ENCODE measurements at places on chromosomes 6 and 20. TPM values are rescaled to one million over a fixed set of nuclear protein-coding genes. Genes with fewer than 3 reads are reported as not detected.

The PTCRA gene
- total RNA-seq = not detected

DNA sequence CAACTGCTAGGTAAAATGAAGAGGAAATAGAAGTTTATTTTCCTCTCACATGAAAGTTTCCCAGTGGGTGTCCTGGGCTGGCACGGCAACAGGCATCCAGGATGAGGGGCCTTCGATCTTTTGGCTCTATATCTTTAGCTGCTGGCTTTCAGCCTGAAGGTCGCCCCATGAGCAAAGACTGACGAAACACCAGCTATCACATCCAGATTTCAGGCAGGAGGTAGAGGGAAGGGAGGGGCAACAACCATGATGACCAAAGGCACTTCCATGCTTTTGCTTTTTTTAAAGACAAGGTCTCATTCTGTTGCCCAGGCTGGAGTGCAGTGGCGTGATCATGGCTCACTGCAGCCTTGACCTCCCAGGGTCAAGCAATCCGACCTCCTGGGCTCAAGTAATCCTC, 387.9 kb downstream of the RNGTT start:
- DNase-seq = no peak

DNA sequence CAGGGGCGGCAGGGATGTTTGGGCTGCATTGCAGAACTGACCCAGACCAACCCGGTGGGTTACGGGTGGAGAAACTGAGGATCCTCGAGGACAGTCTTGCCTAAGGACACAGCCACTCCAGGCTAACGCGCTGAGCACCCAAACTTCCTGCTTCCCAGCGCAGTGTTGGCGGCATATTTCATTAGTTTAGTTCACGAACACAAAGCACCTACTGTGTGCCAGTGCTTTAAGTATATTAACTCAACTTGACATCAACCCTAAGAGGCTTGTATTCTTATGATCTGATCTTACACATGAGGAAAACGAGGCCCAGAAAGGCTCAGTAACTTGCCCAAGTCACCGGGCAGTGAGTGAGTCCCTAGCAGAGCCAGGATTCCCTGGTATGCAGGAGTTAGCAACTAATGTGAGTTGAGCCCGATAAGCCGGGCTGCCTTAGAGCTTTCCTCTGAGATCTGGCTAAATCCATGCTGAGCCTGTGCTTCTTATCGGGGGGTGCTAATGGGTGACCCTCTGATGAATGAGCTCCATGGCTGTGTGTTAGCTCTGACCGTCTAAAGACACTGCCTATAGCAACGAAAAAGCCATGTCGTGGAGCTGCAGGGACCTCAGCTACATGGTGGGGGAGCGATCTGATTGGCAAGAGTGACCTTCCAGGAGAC, 92.7 kb downstream of the CD40 start:
- DNase-seq = no peak

The MAS1 gene
- total RNA-seq = not detected

GRCh38 chr6:106546691-106547414, 82.4 kb downstream of the RTN4IP1 start:
- no peak for DNase-seq

GRCh38 chr6:23420659-23421350, 705.2 kb upstream of the NRSN1 start:
- no peak for DNase-seq

DNA sequence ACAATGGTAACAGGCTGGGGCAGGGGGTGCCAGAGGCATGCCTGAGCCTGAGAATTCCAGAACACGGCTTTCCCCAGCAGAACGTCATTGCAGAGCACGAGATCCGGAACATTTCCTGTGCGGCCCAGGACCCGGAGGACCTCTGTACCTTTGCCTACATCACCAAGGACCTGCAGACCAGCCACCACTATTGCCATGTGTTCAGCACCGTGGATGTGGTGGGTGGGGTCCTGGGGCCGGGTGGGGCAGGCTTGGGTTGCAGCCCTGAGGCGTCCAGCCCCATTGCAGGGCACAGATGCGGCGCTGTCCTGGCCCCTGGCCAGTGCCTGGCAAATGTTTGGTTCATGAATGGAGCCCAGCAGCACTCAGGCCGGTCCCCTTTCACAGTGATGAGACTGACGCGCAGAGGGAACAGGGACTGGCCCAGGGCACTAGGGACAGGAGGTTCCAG, 57.1 kb downstream of the TCP11 start:
- no peak for DNase-seq

The GPSM3 gene
- 6.0 TPM for total RNA-seq

The POU3F2 gene
- total RNA-seq = not detected

DNA sequence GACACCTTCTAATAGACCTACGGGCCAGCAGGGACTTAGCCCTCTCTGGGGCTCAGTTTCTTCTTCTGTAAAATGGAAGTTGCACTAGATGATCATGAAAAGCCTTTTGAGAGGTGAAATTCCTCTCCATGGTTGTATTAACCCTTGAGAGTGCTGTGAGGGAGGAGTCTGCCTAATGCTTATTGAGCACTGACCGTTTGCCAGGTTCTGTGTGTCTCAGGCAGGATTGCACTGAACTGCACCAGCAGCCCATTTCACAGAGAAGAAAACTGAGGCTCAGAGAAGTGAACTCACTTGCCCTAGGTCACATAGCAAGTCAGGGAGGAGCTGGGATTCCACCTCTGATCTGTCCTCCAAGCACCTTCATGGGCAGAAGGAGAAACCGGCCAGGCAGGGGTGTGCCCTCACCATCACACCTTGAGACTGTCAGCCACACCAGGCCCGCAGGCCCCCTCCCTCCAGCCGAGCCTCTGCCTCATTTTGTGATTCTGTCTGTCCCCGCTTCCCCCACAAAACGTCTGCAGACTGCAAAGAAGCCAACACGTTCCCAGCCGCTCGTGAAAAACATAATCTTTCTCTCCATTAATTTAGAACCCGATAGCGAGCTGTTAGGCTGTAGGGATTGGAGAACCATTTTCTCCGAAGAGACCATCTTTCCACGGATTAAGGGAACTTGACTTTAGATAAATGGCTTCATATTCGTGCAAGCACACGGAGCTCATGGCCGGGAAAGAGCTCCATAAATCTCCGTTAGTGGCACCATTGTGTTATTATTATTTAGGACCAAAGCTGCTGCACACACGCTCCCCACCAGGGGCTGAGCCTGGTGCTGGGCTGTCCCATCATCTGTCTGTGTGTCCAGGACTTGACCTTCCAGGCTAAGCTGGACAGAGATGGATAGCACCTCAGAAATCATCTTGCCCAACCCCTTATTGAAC, 46.0 kb downstream of the KIAA1755 start:
- DNase-seq = no peak

DNA sequence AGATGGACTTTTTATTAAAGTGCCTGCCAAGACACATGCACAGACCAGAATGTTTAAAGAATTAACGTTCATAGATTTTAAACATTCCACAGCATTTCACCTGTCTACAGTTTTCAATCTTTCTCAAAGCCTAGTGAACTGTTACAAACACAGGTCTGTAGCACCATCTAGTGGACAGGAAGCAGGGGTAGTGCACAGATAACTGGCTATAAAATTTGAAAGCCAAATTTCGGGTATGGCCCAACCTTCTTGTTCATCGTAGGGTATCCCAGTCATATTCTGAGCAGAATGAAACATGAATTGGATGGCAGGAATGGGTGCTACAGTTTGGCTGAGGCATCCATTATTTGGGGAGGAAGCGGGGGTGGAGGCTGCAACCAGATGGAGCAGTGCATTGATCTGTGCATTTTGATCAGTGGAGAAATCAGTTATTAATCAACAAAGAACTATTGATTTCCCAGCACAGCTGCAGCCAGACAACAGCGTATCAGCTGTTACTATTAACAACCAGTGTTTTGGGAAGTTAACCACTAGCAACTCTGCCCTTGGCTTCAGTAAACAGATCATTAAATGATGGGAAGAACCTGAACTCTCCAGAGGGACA, 56.1 kb upstream of the B3GAT2 start:
- peak; percentile 37 for DNase-seq

The COL9A1 gene
- not detected for total RNA-seq

The PHACTR3 gene
- 0.66 TPM for total RNA-seq

- no peak for DNase-seq
Observed at GRCh38 chr6:19713984-19714383, 123.2 kb upstream of the ID4 start.

DNA sequence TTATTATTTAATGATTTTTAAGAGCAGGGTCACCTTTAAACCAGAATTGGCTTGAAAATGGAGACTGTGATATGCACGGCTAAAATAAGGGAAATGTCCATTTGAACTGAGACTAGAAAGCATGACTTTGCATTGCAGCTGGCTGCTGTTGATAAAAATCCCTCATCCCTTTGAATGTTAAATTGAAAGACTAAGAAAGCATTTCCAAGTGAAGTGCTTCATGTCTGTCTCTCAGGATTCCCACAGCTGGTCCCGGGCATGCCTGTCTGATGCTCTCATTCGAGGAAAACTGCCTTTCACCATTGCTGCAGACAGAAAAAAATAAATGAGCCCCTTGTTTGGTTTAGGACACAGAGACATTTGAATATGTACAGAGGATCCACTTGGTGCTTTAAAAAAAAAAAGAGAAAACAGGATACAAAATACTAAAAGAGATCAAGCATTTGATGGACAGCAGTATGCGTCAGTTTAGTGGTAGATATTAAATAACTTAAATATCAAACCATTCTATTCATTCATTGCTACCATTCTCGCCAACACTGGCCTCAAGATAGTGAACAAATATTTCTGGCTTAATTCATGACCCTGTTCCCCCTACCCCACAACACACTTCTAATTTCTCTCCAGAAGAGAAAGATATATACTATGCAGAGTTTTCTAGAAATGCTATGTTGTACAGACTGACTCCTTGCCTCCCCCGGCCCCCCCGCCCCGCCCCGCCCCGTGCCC, 55.0 kb downstream of the TBC1D7 start:
- no peak for DNase-seq

- DNase-seq = peak; percentile 91
Observed at GRCh38 chr20:63657937-63658748, at the start of gene RTEL1. RTEL1 (plus strand) TSS chr20:63658312; CDS start chr20:63659403, 1,091 bp downstream.

DNA sequence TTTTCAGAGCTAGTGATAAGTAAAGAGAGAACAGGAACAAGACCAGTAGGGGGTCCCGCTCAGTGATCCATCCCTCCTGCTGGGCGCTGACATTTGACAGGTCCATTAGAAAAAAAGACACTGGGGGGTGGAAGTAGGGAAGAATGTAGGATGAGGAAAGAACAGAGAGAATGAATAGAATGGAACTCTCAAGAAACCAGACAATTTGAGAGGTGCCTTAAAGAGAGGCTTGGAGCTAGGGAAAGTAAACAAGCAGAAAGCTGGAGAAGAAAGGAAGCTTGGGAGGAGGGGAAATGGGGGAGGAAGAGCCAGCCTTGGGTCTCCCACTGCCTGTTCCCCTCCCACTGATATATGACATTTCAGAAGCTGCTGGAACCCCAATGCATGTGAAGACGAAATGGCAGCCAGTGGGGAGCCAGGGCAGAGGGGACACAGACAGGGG, 8.4 kb downstream of the GABBR1 start:
- DNase-seq = no peak

The TGM3 gene
- 0.26 TPM for total RNA-seq

GRCh38 chr20:35087791-35088190, 4.8 kb downstream of the TRPC4AP start:
- no peak for DNase-seq

The SMLR1 gene
- total RNA-seq = not detected

DNA sequence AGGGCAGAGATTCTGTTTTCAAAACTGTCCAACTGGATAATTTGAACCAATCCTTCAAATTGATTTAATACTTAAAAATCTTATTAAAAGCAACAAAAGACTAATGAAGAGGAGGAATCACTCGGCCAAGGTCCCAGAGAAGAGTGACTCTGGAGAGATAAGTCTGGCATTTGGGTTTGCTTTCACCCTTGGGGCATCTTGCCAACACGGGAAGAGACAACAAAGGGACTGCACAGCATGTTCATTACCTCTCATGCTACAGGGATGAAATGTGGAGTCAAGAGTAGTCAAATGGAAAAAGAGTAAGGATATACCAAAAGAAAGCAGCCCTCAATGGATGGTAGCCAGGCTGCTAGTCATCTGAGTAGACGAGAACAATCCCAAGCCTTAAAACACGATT, 68.2 kb downstream of the KHDRBS2 start:
- DNase-seq = no peak

The DEF6 gene
- 23.3 TPM for total RNA-seq

The MATN4 gene
- total RNA-seq = 5.3 TPM

The PPP1R16B gene
- total RNA-seq = 4.7 TPM

The ACSS2 gene
- total RNA-seq = 78.1 TPM

- no peak for DNase-seq
Observed at GRCh38 chr6:37694259-37694658, 3.4 kb downstream of the MDGA1 start.

- DNase-seq = peak; percentile 65
Observed at GRCh38 chr6:33787954-33788693, 806 bp downstream of the LEMD2 start.

DNA sequence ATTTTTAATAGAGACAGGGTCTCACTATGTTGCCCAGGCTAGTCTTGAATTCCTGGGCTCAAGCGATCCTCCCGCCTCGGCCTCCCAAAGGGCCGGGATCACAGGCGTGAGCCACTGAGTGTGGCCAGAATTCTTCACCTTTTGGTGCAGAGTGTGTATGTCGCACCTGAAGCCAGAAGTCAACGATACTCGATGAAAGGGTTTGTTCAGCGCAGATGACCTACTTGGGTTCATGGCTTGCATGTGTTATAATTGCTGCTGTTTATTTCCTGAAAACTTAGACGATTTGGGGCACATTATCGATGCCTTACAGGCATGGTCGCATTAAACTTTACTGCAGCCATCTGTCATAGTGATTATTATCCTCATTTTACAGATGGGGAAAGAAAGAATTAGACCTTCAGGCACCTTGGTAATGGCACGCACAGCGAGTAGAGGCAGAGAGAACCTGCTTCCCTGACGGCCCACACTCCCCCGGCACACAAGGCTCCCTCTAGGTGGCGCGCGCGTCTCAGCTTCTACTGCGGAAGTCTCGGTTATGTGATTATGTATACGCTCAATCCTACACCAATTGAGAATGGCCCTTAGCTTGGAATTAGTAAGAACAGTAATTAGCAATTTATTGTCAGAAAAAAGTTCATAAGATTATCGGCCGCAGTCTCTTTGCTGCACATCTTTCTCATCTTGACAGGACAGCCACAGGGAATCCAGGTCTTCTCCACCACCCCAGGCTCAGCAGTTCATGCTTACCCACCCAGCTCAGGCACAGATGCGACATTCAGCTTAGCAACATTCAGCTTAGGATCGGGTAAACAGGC, 212.8 kb upstream of the PROKR2 start:
- peak; percentile 83 for DNase-seq

DNA sequence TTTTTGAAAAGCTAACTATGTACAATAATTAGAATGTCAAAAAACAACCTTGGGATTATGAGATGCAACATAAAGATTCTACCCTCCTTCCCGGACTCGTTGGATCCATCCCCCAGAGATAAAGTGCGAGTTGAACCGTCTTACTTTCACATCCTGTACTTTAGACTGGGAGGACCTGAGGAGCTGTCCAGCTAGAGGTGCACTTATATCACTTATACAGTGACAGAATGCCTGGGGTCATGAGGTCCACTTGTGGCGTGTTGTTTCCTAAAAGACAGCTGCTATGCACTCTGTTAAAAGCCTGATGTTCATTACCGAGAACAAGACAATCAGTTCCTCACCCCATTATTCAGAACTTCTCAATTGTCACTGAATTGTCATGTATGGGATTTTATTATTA, 2.1 kb downstream of the CDS2 start:
- no peak for DNase-seq

- DNase-seq = no peak
Observed at GRCh38 chr6:130913120-130913519, 85.9 kb downstream of the SMLR1 start.

GRCh38 chr6:40722553-40723258, 135.5 kb upstream of the LRFN2 start:
- DNase-seq = no peak

The SNAP25 gene
- 10.9 TPM for total RNA-seq

Measured in body of pancreas (tissue), 4 donors.